ENCODE measurements at places on chromosomes 6 and 20.

DNA sequence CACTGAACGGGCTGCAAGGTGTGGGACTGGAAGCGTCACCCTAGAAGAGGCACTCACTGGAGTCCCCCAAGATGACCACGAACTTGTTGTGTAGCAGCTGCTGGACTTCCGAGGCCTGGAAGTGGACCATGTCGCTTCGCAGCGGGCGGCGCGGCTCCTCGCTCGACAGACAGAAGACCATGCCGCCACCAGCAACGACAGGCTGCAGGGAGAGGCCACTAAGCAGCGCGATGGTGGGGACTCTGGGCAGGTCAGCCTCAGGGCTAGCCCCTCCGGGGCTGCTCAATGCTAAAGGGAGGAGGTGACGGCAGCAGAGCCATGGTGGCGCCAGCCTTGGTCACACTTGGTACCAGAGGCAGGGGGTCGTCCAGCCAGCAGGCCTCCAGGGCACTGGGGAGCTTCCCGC, 720 bp downstream of the PCED1A start:
- DNase-seq: no peak

DNA sequence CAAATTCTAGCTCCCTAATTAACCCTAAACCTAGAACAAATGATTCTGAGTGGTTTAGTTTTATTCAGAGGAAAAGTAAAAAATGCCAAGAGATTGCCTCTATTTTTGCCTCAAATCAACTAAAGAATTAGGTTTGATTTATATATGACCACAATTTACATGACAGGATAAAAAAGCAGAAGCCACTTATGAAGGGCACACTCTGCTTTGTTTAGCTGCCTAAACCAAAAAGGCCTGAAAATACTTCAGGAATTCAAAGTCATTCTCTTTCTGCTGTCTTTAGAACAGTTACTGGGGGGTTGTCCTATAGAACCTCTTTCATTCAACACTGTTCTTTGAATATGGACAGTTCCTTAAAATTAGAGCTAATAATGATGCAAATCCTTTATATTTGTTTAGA, 5.3 kb downstream of the FBXO5 start:
- DNase-seq: no peak

DNA sequence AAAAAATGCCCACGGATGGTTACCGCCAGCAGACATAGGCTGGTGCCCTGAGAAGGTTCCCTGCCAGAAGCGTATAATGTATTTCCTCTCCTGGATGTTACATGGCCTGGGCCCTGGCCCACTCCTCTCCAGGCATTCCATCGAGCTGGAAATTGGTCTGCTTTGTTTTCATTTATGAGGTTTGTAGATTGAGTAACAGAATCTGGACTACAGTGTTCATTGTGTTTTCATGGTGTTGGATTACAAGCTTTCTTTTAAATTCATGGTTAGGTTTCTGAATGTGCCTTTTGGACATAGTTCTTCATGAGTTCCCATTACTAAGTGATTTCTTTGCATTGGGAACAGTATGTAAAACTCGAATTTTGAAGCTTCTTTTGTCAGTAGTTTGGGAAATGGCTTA, 6.4 kb downstream of the TIAM2 start:
- DNase-seq: no peak

- no peak for DNase-seq
Measured at GRCh38 chr20:62716198-62716940, 7.7 kb downstream of the NTSR1 start.
